Activated CD8-positive, alpha-beta memory T cell treated with anti-CD3 and anti-CD28 coated beads for 4 hours (primary cell): ENCODE measurements at places on chromosomes 1 and 21.

GRCh38 chr1:204577794-204578478, 61.7 kb downstream of the MDM4 start:
- no peak for DNase-seq

GRCh38 chr1:228854907-228855306, 119.6 kb downstream of the RHOU start:
- DNase-seq, result no peak

DNA sequence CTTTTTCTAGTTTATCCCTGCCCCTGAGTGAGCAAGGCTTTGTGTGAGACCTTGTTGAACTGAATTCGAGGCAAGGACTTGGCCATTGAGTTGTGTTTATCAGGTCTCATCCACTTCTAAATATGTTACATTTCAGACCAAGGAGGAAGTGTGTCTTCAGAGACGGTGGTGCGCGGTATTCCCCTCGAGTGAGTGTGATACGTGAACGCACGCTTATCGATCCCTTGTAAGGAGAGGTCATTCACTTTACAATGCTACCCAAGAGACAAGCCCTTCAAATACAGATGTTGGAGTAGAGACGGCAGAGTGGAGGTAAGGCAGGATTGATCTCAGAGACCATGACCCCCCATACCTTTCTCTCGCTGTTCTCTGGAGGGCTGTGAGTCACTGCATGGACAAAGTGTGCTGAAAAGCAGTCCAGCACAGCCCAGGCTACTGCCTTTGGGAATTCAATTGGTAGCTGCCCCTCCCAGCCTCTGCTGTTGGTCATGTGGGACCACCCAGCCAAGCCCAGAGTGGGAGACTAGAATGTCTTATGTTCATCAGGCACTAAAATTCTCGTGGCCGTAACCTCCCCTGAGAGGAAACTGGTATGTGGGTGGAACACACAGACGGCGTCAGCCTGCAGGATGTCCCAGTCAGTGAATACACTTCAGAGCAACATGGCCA, 16.3 kb upstream of the MTARC1 start:
- no peak for DNase-seq

GRCh38 chr1:229900220-229900619, 166.8 kb upstream of the GALNT2 start:
- no peak for DNase-seq

- DNase-seq, result no peak
Measured at GRCh38 chr1:11188381-11188780, 774 bp upstream of the ANGPTL7 start.

DNA sequence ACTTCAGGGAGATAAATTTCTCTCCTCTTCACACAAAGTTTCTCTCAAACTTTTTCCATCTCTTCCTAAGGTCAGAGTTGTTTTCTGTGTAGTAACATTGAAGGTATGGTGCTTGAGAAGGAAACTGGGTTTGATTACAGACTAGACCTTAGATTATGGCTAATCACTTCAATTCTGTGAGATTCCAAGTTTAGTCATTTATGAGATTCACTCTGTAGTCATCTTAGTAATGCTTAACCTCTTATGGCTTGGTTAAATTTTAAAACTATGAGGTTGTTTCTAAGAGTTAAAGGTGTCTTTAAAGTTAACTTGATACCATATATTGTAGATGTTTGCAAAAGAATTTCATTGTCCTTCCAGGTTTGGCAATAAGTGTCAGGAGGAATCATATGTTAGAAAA, 1092.2 kb downstream of the KCNT2 start:
- DNase-seq, result no peak

DNA sequence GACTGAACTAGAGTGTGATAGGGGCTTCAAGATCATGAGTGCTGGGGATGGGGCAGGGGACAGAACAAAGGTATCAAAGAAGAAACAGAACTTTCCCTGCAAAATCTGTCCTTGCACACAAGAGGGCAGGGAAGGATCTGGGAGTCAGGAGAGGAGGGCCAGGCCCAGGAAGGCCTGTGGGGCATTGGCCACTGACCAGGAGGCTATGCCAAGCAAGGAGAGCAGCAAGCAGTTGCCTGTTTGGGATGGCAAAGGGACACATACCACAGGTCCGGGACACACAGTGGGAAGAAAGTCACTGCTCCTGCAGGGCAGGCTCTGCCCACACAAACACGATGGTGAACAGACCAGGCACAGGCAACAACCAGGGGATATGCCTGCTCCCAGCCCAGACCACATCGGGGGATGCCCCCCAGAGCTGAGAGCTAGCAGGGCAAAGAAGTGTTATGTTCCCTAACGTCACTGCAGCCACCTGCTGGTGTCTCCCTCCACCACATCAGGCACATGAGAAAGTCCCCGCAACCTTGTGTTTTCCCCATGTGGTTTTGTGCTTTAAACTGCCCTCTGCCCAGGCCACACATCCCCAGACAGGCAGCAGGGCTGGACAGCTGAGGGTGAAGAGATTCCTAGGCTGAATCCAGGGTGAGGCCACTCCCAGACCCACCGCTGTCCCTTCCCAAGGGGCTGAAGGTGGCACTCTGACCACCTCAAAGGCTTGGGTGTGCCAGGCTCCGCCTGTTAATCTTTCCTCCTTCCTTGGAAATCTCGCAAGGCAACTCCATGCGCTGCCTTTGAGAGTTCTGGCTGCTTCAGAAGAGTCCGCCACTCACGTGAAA, 53.6 kb downstream of the KIF21B start:
- DNase-seq, result no peak

DNA sequence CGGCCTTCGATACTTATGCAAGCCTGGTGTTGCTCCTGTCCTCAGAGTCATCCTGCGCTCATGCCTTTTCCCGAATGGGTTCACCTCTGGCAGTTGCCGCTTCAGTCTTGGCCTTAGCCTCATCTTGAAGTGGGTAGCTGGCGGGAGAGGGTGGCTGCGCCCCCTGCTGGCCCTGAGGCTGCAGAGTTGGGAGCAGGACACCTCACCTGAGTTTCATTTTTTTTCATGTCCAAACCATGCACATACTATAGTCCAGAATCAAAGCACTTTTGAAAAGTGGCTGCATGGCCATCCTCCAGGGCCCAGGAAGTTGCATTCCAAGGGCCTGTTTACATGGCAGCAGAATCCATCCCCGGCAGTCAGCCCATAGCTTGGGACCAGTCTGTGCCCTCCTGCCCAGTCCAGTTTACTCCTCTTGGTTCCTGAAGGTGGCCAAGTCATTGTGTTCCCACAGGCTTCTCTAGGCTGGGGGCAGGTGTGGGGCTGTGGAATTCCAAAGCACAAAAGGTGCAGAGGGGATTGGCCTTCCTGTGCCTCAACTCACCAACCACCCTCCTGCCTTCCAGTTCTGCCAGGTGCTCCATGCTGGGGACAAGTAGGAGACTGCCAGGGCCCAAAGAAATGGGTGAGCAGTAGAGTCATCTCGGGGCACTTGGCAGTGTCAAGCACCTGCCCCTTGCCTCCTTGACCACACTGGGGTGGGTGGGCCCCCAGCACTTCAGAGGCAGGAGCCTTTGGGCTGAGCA, 44.0 kb downstream of the YARS1 start:
- peak; percentile 47 for DNase-seq
